Stimulated activated naive CD8-positive, alpha-beta T cell treated with anti-CD3 and anti-CD28 coated beads, Interleukin-15, amount 100 ng/mL, for 72 hours (primary cell): ENCODE measurements at places on chromosomes 12 and 14.

DNA sequence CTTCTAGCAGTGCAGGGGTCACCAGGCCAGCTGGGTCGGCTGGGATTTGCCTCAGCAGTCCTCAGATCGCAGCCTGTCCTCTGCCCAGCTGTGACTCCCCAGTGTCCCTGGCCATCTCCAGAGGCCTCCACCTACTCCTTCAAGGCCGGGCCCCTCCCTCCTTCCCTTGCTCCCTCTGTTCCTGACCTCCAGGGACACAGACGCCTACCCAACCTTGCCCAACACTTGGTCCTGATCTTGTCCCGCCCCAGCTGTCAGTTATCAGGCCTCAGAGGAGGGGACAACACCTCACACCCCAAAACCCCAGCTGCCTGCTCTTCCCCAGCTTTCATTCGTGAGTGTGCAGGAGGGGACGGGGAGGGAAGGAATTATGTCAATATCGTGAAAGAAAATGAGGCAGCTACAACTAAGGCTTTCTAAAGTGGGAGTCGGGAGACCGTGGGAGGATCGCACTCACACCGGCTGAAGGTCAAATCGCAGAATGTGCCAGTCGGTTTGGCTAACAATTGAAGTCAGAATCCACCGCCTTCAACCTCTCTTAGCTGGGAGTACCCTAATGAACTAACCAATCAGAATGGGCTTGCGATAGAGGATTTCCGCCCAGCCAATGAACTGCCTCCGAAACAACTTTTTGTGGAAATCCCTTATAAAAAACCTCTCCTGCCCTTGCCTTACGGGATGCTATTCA lies 9.4 kb upstream of the PLBD2 start:
- DNase-seq, result no peak

DNA sequence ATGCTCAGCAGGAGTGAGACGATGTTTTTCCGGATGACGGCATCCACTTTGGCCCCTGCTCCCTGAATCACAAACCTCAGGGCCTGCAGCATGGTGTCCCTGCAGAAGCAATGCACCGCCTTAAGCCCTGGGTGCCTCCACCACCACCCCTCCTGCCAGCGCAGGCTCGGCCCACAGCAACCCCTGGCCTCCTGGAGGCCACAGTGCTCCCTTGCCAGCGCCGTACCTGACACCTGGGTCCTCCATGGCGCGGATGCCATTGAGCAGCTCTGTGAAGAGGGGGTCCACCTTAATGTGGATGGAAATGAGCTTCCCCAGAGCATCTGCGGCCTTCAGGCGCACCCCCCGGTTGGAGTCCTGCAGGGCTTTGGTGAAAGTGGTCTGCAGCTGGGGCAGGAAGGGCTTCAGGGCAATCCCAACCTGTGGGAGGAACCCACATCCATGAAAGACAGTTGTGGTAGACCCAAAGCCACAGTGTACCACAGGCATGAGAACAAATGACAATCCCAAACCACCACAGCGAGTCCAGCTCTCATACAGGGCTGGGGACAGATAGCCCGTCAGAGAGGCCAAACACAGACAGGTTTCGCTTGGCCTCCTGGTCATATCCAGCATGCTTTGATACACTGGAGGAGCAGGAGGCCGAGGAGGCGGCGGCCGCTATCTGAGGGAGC lies 17.9 kb upstream of the RAB35 start:
- no peak for DNase-seq

- no peak for DNase-seq
Observed at GRCh38 chr14:73168691-73169090, 32.4 kb downstream of the PSEN1 start.

DNA sequence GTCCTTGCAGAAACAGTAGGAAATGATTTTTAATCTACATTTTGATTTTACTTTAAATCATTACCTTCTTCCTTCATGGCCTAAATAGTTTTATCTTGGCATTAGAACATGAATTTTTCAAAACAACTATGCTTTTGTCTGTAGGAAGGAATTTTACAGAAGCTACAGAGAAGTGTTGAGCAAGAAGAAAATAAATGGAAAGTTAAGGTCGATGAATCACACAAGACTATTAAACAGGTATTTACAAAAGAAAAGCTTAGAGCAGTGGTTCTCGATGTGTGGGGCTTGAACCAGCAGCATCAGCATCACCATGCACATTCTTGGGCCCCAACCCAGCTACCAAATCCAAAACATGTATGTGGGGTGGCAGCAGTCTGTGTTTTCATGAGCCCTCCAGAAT lies 91.6 kb downstream of the KTN1 start:
- DNase-seq, result no peak

DNA sequence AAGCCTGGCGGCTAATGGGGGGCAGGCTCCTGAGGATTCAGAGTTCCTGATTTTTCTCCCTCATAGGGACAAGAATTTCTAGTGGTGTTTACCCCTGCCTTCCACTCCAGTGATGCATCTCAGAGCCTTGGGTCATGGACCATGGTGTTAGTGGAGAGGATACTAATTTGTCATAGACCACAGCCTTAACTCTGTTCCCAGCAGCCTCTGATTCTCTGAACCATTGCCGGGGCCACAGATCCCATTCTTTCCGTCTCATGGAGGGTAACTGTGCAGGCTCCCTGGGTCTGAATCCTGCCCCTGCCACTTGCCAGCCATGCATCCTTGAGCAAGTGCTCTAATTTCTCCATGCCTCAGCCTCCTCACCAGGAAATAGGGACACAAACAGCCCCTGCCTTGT lies 55.1 kb downstream of the RPH3A start:
- no peak for DNase-seq

DNA sequence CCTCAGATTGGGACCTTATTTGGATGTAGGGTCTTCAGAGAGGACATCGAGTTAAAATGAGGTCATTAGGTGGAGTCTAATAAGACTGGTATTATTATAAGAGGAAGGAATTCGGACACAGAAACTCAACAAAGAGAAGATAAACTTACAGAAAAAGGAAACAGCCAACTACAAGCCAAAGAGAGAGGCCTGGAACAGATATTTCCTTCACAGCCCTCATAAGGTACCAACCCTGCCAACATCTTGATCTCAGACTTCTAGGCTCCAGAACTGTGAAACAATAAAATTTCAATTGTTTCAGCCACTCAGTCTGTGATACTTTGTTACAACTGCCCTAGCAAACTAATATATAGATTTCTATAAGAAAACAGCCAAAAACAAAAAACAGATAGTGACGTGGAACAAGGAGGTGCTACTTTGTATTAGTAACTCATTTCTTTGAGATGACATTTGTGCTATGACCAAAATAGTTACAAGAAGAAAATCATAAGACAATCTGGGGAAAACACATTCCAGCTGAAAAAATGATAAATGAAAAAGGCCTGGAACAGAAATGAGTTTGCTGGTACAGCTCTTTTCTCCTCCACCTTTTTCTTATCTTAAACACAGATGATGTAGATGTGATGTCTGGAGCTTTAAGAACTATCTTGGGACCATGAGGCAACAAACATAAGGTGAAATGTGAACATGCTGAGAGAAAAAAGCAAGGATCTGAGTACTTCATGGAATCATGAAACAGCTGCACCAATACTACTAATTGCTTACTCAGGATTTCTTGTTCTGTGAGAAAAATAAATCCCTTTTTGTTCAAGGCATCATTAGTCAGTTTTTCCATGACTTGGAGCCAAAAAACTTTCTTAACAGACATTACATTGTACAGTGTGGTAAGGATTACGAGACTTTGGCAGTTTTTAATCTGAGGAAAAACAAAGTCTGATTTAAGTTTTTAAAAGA lies 243.2 kb downstream of the ANO6 start:
- no peak for DNase-seq

DNA sequence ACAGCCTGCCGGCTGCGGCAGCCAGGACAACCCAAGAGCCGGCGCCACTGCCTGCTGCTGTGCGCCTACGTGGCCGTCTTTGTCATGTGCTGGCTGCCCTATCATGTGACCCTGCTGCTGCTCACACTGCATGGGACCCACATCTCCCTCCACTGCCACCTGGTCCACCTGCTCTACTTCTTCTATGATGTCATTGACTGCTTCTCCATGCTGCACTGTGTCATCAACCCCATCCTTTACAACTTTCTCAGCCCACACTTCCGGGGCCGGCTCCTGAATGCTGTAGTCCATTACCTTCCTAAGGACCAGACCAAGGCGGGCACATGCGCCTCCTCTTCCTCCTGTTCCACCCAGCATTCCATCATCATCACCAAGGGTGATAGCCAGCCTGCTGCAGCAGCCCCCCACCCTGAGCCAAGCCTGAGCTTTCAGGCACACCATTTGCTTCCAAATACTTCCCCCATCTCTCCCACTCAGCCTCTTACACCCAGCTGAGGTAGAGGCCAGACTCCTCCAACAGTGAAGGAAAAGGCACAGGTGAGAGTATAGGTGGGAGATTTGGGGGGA lies 10.3 kb downstream of the ZBTB39 start:
- DNase-seq, result no peak

DNA sequence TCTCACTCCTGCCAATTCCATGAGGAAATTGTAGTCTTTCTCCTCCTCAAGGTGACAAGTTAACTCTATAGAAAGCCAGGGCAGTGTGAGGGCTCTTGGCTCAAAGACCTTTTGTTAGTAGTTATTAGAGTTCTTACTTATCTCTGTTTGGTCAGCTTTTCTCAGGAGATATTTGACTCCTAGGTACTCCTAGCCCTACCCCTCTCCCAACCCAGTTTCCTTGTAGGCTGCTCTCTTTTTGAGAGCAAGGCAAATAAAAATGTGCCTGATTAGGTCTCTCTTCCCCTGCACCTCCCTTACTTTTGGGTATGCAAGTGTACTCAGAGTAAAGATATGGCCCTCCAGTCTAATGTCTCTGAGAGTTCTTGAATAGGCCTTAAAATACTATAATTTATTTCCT lies 23.8 kb downstream of the BTG1 start:
- no peak for DNase-seq

DNA sequence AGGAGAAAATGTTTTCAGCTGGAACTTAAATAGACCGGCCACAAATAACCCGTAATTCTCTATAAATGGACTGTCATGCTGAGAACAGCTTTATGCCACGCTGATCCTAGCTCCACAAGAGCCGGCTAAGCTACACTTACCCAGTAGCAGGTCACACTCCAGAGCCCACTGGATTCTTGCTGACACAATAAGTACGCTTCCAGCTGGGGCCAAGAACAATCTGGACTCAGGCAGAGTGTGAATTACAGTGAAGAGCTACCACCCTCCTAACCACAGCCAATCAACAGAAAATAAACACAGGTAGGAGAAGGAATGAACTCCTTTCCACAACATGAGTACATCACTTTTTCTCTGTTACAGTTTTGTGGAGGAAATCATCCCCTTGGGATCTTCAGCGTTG lies 531.3 kb downstream of the GALC start:
- DNase-seq, result no peak

DNA sequence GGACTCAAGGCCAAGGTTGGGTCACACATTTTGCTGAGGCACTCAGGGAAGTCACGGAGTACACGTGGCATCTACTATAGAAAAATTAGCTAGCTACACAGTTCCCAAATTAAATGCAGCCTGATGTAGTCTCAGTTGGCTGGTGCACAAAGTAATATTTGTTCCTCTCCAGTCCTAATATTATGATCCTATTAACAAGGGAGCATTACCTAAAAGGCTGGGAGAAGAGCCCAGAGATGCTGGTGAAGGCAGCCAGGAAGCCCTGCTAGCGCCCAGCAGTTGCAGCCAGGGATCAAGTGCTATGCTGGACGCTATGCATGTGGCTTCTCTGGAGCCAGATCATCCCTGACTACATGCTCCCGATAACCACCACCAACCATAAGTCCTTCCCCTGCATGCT lies 88.0 kb upstream of the GSC start:
- no peak for DNase-seq

GRCh38 chr12:131810726-131811125 lies 17.5 kb upstream of the MMP17 start:
- DNase-seq, result no peak

DNA sequence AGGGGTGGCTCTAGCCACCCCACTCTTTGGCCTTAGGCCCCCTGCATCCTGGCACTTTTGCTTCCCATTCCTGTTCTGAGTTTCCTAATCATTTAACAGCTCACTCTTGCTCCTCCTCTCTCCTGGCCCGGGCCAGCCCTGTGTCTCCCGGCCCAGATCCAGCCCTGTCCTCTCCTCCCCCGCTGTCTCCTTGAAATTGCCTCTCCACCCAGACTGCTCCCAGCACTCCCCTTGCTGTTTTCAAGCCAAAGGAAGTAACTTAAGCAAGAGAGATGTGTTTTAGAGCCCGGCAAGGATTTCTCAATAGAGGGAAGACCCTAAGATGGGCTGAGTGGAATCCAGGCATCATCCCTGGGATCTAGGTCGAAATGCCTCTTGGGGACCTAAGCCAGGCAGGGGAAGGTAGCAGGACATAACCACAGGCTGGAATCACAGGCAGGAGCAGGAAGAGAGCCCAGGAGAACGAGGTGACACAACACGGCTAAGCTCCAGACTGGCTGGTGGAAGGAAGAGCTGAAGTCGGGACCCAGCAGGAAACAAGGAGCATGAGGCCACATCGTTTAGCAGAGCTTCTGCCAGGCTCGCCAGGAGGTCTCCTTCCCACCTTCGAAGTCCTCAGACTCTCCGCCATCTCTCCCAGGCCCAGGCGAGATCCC lies 2.0 kb upstream of the LRP1-AS start:
- no peak for DNase-seq

GRCh38 chr12:42862055-42862454 lies 272.5 kb upstream of the PRICKLE1 start:
- DNase-seq, result no peak

DNA sequence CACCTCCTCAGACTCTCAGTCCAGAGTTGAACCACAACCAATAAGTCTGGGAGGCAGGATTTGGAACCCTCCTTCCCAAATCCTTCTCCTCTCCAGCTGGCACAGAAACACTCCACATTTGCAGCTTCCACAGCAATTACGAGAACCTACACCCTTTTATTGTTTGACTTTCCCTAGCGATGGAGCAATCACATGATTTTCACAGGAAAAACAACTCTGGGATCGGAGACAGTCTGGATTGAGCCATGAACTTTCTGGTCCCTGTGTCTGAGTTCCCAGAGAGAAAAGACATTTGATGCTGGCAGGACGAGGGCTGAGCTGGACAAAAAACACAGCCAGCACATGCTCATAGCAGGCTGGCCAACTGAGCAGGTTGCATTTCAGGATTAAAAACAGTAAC lies 49.0 kb upstream of the STON2 start:
- DNase-seq, result no peak

DNA sequence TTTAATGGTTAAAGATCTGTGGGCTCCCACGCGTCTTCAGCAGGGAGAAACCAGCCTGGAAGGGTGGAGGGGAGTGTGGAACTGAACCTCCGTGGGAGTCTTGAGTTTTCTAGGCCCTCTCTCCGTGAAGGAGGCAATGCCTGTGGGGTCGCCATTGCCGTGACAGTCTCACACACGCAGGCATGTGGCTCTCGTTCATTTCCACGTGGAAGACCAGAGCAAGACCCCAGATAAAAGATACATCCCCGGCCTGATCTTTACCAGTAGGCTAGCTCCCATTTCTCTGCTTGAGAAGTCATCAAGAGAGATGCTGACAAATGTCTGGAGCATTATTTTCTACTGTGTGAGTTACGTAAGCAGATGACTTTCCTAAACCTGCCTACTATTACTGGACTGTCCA lies 491.7 kb upstream of the LMO3 start:
- DNase-seq, result no peak

DNA sequence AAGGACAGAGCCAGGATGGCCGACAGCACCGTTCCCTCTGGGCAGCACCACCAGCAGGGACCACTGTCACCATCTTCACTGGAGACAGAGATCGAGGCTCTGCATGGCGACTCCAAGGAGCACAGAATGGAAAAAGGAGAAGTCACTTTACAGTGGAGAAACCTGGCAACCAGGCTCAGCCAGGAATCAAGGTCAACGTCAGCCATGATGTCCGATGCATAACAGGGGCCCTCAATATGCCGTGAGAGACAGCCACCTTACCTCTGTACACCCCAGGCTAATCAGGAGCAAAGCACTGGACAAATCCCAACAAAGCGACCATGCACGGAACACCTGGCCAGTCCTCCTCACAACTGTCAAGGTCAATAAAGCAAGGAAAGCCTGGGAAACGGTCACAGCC lies 20.6 kb upstream of the SFSWAP start:
- DNase-seq, result no peak
